ENCODE measurements at places on chromosomes 1 and 21. TPM values are rescaled to one million over a fixed set of nuclear protein-coding genes. Genes with fewer than 3 reads are reported as not detected.

GBP6 gene
- total RNA-seq, result 0.09 TPM

HAO2 gene
- total RNA-seq, result not detected

POMGNT1 gene
- total RNA-seq, result 139 TPM

GPR25 gene
- total RNA-seq, result not detected

LCE1D gene
- not detected for total RNA-seq

ITPKB gene
- 26.4 TPM for total RNA-seq

DNASE2B gene
- not detected for total RNA-seq

GABPB2 gene
- 10.5 TPM for total RNA-seq

DCLRE1B gene
- 6.0 TPM for total RNA-seq

KPRP gene
- total RNA-seq, result not detected

C1orf146 gene
- total RNA-seq, result not detected

CRP gene
- total RNA-seq, result 0.35 TPM

PER3 gene
- total RNA-seq, result 16.0 TPM

PDE4B gene
- total RNA-seq, result 30.6 TPM

HHIPL2 gene
- total RNA-seq, result not detected

AQP10 gene
- total RNA-seq, result not detected

ANGPTL7 gene
- total RNA-seq, result 2.0 TPM

All from heart left ventricle (tissue), 16 donors.